ENCODE measurements at places on chromosomes 5 and 9. TPM values are rescaled to one million over a fixed set of nuclear protein-coding genes. Genes with fewer than 3 reads are reported as not detected.
A peak's percentile ranks its signal among the peaks of the same experiment; 100 is the strongest.

The KCNMB1 gene
- total RNA-seq, result not detected

DNA sequence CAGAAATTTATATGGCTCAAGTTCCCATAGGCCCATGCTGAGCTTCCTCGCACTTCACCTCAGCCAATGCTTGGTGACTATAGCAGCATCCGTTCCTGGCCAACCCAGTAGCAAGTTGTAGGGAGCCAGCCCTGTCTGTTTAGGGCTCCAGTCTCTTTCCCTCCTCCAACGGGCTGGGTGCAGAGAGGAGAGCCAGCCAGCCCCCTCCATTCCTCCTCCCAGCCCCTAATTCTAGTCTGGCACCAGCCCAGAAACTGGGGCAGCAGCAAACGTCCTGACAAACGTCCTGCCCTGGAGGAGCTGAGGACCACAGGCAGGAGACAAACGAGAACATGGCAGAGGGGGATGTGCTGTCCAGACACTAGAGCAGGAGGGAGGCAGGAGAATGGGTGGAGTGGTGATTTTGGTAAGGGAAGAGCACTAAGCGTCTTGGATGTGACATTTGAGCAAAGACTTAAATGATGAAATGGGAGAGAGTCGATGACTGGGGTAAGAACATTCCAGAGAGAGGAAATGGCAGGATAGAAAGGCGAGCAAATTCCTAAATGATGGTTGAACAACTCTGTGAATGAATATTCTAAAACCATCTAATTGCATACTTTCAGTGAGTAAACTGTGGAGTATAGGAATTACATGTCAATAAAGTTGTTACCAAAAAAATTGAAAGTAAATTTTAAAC, 222.5 kb upstream of the DAPK1 start:
- DNase-seq, result no peak

The PCDHB7 gene
- 2.4 TPM for total RNA-seq

DNA sequence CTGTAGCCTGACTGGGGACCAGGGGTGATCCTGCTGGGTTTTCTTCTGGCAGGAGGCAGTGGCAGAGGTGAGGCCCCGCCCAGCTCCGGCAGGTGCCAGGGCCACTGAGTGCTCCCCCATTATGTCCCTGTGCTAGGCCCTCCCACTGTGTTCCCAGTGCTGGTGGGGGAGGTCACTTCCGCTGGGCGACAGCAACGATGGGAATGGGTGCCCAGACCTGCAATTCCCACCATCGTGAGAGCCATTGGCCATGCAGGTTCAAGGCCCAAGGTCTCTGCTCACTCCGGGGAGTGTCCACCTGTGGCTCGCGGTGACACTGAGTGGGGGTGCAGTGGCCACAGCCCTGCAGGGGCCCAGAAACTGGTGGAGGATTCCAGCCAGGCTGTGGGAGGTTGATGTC, 98.6 kb downstream of the RXRA start:
- no peak for DNase-seq

The EQTN gene
- not detected for total RNA-seq

- peak; percentile 54 for DNase-seq
Observed at GRCh38 chr9:132319421-132320110, 35.2 kb downstream of the SETX start.

GRCh38 chr5:168318240-168318639, 26.8 kb downstream of the WWC1 start:
- no peak for DNase-seq

- DNase-seq, result no peak
Observed at GRCh38 chr5:71973563-71973962, 133.7 kb upstream of the MAP1B start.

All from glomerular endothelial cell (primary cell).